Liver (tissue), 10 donors: ENCODE measurements at places on chromosomes 5 and 9.

DNA sequence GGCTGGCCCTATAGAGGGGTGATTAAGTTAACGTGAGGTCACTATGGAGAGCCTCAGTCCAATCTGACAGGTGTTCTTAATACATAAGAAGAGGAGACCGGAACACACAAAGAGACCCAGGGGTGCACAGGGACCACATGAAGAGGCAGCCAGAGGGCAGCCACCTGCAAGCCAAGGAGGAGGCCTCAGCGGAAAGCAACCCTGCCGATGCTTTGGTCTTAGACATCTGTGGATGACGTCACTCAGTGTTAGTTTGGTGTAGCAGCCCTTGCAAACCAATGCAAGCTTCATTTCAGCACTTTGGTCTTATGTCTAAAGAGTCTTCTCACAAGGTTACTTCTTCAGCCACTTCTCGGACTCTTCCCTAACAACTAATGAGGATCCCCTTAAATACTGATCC lies 47.6 kb upstream of the GRHPR start:
- no peak for DNase-seq

- DNase-seq, result no peak
Measured at GRCh38 chr5:116371935-116372334, 202.7 kb downstream of the SEMA6A start.

DNA sequence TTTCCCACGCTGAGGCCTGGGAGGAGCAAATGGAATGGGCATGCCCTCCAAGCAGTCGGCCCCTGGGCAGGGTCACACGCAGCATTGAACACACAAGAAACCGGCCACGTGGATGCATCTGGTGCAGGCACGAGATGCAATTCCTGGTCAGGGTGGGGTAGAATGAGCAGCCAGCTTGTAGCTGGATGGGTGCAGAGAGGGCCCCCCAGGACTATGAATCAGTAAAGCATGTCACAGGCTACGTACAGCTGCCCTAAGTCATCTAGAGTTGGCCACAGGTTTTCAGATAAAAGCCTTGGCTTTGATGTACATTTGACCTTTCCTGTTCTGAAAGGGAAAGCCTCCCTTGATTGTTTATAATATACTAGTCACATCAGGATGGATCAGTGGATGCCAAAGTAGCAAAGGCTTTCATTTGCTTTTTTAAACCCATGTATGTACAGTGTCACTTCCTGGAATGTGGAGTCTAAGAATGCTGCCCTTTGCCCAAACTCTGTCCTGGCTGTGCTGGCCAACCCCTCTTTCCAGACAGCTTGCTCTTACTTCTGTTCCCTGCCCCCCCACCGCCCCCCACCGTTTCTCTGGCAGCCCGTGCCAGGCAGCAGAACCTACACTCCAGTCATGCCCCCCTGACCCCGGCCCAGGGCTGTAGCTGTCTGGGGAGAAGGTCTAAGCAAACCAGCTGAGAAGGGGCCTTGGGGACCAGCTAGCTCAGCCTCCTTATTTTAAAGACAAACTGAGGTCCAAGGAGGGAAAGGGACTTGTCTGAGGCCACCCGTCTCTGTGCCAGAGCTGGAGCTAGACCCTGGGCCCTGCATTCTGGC lies 169.2 kb downstream of the HSPA4 start:
- no peak for DNase-seq

GRCh38 chr5:142046191-142046590 lies 33.4 kb upstream of the GNPDA1 start:
- DNase-seq, result no peak

DNA sequence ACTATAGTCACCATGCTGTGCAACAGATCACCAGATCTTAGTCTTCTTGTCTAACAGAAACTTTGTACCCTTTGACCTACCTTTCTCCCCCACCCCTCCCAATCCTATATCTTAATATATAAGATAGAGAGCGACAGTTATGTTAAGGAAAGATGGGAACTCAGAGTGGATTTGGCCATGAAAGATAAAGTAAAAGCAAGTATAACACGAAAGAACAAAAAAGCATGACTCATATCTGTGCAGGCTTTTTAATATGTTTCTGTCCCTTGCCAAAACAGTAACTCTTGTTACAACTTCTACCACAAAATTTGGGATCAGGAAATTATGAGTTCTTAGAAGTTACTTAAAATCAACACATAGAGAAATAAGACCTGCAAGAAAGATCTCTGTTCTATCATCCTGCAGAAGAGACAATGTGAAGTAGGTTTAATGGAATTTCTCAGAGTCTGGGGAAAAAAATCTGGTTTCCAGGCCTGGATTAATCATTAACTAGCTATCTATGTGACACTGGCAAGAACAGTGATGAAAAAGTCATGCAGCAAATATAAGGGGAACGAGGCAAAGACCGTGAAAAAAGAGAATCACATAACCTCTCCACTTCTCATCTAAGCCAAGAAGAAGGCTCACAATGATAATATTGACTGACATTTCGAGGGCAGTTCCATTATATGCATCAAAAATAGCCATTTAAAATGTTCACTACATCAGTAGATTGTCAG lies 18.6 kb downstream of the BAAT start:
- no peak for DNase-seq
